ENCODE measurements at places on chromosomes 2 and 18.
A peak's percentile ranks its signal among the peaks of the same experiment; 100 is the strongest.

GRCh38 chr2:172230889-172231401 is 128.2 kb upstream of the DLX2 start:
- DNase-seq = no peak

- no peak for DNase-seq
Measured at GRCh38 chr2:232354069-232354468, 24.5 kb upstream of the ALPP start.

DNA sequence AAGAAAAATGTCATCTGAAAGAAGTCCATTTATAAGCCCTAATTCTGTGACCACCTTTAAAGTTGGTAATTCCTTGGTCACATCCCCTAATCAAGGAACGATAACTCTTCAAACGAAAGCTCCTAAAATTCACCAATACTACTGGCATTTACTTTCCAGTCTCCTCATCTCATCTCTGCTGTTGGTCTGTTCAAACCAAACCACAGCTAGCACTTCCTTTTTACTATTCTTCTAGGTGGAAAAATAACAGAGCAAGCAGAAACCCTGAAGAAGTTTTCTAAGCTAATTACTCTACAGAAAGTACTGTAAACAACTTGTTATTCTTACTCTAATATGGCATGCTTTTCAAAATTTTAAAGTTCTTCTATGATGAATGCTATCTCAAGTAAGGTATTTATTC is 21.6 kb downstream of the TIA1 start:
- DNase-seq = no peak

- no peak for DNase-seq
Measured at GRCh38 chr2:69080071-69080470, 67.1 kb downstream of the ANTXR1 start.

GRCh38 chr2:235333076-235333475 is 160.8 kb upstream of the AGAP1 start:
- DNase-seq = no peak

DNA sequence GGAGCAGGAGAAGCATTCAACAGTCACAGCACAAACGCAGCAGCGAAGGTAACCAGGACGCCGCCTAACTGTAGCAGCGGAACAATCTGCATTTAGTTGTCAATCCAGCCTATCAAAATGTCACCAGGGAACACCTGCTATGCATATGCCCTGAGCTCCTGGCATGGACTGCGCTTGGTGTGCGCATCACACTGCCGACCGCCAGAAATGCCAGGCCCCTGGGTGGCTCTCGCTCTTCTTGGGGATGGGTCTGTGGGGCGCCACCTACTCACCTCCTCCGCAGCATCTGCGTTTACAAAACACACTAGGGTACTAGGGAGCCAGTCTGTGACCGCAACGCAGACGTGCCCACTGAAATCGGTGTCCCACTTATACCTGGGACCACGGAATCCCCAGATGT is 31.7 kb downstream of the ZNF516 start:
- no peak for DNase-seq

DNA sequence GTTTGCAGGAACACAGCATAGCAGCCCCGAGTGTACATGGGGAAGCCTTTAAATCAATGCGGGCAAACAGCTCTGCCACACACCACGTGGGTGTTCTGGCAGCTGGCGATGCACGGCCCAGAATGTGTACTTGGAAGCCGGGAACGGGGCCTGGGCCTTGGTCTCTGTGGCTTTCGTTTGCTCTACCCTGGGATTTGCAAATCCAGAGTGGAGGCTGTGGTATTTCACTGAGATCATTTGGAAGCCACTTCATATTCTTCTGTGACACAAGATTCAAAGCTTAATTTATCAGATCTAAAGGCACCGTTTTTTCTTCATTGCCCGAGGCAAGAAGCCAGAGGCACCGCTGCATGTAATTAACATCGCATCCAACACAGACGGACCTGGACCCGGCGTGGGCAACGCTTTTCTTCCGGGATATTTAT is 246.3 kb upstream of the MYT1L start:
- no peak for DNase-seq

- no peak for DNase-seq
Measured at GRCh38 chr2:179107737-179108136, 57.8 kb upstream of the CCDC141 start.

GRCh38 chr2:29560030-29560429 is 361.4 kb downstream of the ALK start:
- no peak for DNase-seq

- DNase-seq = no peak
Measured at GRCh38 chr2:128054104-128054885, 26.4 kb upstream of the SAP130 start.

- no peak for DNase-seq
Measured at GRCh38 chr2:176493226-176493825, 224.1 kb downstream of the MTX2 start.

DNA sequence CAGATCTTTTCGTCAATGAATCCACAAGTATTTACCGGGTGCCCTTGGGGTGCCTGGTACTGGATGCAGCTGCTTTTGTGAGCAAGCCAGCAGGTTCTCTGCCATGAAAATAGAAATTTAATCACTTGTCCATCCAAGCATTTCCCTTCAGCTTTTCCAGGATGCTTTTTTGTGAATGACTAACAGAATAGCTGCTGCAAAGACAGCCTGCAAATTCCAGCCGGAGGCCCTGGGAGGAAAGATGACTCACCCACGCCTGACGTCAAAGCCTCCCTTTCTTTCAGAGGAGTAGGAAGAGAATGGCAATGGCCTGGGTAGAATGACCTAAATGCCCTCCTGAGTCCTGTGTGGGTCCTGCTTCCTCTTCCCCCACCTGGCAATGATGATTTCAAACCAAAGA is 111.9 kb downstream of the AP1S3 start:
- DNase-seq = peak; percentile 43

GRCh38 chr18:7940971-7941370 is 373.9 kb downstream of the PTPRM start:
- no peak for DNase-seq

DNA sequence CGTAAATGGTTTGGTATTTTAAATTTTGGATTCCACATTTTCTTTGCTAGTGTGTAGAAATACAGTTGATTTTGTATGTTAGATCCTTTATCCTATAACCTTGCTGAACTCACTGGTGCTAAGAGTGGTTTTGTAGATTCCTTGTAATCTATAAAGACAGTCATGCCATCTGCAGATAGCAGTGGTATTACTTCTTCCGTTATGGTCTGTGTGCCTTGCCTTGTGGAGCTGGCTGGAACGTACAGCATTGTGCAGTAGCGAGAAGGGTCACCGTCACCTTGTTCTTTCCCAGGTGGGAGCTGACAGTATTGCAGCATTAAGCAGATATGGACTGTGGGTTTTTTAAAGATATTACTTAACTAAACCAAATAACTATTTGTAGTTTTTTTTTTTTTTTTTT is 33.7 kb downstream of the ATP9B start:
- no peak for DNase-seq

- DNase-seq = peak; percentile 20
Measured at GRCh38 chr2:230326453-230327417, at the start of gene SP140L. SP140L (plus strand) TSS chr2:230327193; CDS start chr2:230327270, 77 bp downstream.

DNA sequence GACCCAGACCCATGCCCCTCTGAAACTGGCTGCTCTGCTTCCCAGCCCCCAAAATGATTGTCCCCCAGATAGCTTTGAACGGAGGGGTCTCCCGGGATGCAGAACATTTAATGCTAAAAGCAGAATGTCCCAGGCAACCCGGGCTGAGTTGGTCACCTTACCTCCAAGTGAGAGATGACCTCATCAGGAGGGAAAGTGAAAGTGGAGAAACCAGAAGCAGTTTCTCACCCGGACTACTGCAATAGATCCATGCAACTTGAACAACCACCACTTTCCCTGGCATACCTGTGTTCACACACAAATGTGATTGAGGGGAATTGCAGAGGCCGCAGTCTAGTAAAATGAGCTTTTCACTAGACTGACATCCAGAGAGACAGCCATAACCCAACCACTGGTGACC is 75.3 kb upstream of the NPAS2 start:
- DNase-seq = no peak

GRCh38 chr2:39780825-39781600 is 2.0 kb upstream of the THUMPD2 start:
- DNase-seq = peak; percentile 68
